ENCODE measurements at places on chromosomes 5 and 9.

DNA sequence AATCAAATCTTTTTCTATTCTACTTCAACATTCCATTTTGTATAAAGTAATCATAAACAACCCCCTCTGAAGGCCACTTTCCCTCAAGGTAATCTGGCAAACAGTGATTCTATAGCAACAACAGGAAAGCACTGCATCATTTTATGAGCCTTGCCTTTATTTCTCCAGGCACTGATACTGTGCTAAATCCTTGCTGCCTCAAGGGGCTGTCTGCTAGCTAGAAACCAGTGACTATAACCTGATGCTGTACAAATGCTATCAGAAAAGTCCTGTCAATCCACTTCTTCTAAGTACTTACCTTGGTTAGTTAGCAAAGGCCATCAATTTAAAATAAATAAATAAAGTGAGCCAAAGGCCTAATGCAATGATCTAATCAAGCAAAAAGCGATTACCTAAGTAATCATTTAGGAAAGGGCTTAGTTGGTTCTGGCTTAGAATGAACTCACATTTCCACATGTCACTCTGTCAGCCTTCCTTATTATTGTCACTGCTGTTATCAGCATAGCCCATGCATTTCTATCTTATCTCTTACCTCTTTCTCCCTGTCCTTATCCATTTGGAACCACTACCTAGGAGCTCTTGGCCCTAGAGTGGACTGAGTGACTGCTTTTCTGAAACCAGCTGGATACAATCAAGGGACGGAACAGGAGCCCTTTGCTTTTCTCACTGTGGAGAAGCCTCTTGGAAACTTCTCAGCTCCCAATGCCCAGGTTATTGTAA, 246.1 kb upstream of the MEF2C start:
- no peak for DNase-seq

DNA sequence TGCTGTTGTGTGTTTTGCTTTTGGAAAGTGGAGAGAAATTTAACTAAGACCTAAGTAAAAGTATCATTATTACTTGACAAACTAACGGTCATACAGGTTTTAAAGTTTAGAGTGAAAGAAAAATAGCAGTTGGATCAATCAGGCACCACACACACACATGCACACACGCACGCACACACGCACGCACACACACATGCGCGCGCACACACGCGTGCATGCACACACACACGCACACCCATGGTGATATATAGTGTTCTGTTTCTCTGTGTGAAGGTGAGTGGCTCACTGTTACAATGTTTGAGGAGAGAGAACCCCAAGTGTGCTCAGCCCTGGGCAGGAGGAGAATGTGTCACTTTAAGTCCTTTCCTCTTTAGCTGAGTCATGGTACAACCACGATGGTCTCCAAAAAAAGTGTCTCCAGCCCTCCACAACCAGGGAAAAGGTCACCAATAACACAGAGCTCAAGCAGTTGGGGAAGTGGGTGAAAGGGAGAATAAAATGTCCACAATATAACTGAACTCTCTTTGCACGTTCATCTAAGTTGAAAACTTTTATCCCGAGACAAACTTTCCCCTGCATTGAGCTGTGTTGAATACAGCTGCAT, 3.2 kb downstream of the ZNF366 start:
- DNase-seq, result no peak

GRCh38 chr5:1666221-1666620, 133.4 kb downstream of the MRPL36 start:
- no peak for DNase-seq

DNA sequence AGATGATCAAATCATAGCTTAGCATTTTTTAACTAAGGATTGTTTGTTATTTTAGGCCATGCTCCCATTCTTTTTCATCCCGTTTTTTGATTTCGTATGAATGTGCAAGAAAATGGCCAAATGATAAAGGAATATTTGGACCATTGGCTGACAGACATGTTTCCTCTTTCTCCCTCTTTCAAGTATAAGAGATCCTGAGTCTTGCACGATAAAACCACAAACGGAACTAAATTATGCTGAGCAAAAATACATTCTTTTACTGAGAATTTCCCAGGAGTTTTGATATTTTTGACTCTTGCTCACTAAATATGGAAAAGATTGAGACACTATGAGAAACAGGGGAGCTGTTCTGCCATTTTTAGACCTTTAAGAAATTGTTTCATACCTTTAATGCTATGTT, 90.4 kb upstream of the KLF9 start:
- DNase-seq, result no peak

DNA sequence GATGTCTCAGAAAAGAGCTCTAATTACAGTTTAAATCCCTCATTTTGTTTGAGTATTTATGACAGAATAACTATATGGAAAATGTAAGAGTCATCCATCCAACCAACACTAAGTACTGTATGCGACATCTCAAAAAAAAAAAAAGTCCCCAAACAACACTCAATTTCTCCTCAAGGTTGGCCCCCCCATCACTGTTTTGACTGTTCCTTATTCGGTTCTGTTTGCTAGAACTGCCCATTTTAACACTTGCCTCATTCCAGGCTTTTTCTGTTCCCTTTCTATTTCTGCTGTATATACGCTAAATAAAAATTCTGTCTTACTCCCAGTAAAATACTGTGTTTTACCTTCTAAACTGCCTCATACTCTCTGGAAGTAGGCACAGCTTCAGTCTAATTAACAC, 25.2 kb downstream of the GLDC start:
- no peak for DNase-seq

DNA sequence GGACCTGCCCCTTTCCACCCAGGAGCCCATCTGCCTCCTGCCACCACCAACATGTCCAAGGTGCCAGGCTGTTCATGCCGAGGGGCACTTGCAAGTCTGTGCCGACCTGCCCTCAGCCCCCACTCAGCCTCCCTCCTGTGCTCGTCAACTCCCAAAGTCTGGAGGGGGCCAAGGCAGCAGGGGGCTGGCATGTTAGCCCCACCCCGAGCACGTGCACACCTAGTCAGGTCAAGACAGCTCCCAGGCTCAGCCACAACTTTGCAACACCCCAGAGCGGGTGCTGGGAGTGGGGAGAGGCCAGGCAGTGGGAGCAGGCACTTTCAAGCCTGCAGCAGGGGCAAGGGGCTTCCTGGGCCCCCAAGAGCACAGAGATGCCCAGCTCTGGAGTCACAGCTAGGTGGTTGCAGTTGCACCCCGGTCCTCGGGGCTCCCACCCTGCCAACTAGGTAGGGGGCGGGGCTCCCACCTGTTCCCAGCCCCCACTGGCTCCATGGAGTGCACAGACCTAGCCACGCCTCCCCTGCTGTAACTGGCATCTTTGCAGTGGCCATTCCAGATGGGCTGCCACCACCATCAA, 272.5 kb downstream of the CETN3 start:
- DNase-seq, result no peak

- DNase-seq, result no peak
These were observed 181.8 kb downstream of the CRB2 start for GRCh38 chr9:123537809-123538208.

DNA sequence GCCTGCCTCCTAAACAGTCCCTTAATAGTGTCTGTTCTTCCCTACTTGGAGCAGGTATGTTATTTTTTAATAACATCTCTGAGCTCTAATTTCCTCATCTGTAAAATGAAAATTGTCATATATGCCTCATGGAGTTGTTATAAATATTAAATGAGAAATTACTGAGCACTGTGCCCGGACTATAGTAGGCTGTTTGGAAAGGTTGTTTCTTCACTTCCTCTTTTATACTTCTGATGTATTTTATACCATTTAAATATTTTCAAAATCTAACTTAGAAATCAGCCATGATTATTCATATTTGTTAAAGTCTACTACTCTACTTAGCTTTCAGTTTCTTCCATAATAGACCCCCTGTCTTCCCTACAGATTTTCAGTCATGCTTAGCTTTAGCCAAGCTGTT, 30.5 kb upstream of the HAPLN1 start:
- DNase-seq, result no peak

DNA sequence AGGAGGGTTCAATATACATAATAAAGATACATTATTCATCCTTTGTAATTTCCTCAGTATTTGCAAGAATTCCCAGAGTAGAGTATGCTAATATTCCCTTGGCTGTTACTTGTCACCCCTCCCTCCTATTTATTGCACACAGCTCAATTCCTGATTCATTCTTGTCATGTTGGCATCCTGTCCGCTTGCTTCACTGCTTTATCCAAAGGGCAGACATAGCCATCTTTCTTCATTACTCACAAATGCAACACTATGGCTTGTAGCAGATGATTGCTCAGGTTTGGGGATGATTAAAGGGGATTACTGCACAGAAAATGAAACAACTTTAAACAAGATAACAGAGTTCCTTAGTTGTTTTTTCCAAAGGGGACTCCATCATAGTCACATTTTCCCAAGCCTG, 1.2 kb upstream of the IL33 start:
- DNase-seq, result no peak

DNA sequence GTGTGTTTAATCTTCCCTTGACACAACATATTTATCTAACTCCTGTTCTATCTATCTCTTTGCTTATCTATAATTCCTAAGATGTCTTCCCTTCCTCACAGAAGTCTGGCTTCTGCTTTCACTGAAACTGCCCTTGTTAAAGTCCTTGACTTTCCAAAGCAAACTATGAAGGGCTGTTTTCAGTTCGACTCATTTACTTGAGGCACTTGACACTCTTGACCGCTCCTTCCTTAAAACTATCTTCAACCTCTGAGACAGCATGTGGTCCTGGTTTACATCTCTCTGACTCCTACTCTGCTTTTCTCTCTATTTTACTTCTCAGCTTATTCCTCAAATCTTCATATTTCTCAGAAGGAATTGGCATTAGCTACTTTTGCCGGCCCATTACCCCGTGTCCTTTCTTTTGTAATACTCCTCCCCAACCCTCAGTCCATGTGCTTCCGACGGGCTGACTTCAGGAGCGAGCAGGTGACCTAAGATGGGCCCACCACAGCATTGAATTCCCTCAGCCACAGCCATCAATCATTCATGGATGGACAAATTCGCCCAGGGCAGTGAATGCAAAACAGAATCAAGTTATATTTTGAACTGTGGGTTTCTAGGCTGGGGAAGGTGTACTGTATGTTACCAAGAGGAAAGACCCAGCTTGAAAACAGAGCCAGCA, 1089.2 kb downstream of the PTPRD start:
- DNase-seq, result no peak

- DNase-seq, result no peak
These were observed 14.5 kb upstream of the KCNMB1 start for GRCh38 chr5:170403675-170404074.

DNA sequence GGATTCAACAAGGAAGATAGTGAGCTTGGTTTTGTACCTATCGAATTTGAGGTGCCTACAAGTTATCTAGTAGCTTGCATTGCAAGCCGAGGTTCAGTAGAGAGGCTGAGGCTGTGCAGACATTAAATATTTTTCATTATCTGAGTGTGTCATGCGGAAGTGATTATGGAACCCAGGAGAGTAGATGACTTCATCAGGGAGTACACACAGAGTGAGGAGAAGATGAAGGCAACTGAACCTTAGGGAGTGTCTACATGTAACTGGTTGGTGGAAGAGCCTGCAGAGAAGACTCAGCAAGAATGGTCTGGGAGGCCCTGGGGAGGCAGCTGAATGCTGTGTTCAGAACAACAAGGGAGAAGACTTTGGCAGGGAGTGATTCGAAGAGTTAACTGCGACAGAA, 393.9 kb downstream of the ARHGEF28 start:
- no peak for DNase-seq

DNA sequence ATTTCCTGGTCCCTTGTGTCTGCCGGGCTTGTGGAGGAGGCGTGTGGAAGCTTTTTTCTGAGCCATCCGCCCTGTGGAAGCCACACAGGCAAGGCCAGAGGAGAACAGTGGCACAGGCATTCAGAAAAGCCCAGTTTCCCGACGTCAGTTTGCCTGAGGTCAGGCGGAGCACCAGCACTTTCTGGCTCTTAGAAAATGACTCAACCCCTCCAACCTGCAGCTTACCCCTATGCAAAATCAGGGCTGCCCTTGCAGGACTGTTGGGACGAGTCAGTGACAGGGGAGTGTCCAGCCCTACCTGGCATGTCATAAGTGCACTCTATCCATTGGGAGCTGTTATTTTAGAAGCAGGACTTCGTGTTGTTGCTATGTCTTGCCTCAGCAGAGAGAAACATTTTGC, 216.0 kb downstream of the NR3C1 start:
- no peak for DNase-seq

GRCh38 chr5:107570805-107571531, 99.8 kb downstream of the EFNA5 start:
- DNase-seq, result peak; percentile 15

GRCh38 chr9:6931913-6932312, 174.1 kb downstream of the KDM4C start:
- no peak for DNase-seq

GRCh38 chr9:16553869-16554540, 316.5 kb downstream of the BNC2 start:
- no peak for DNase-seq

DNA sequence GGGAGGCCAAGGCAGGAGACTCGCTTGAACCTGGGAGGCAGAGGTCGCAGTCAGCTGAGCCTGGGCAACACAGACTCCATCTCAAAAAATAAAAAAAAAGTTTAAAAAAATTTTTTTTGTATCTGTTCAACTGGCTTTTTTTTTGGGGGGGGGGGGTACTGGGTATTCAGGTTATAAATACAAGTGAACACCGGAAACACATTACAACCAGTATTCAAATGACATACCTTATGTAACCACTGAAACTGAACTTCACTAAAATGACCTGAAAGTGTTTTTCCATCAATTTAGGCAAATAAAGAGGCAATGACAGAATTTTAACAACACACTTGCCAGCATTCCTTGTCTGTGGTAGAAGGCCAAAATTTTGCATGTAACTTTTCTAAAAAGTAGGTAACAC, 33.5 kb downstream of the STRBP start:
- no peak for DNase-seq

GRCh38 chr9:3520564-3520963, 5.2 kb downstream of the RFX3 start:
- no peak for DNase-seq

DNA sequence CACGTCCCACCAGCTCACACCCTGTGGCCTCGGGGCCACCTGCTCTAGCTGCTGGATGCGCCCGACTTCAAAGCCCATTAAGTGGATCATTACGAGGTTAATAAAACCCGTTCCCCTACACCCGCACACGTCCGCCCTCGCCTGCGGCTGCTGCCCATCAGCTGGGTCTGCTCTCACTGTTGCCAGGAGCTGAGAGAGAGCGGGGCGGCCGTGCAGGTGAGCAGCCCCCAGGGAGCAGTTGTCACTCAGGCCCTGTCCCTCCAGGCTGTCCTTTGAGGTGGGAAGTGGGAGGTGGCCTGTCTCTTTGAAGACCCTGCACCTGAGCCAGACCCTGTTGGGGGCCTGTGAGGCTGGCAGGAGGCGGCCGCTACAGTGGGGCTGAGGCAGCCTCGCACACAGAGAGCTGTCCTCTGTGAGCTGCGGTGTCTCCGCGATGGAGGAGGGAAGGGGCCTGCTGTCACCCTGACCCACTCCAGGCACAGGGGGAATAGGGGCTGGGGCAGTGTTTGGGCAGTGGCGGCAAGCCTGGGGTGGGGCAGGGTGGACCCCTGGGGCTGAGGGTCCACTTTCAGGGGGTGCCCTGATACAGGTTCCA, 12.8 kb upstream of the UNC5A start:
- DNase-seq, result no peak

DNA sequence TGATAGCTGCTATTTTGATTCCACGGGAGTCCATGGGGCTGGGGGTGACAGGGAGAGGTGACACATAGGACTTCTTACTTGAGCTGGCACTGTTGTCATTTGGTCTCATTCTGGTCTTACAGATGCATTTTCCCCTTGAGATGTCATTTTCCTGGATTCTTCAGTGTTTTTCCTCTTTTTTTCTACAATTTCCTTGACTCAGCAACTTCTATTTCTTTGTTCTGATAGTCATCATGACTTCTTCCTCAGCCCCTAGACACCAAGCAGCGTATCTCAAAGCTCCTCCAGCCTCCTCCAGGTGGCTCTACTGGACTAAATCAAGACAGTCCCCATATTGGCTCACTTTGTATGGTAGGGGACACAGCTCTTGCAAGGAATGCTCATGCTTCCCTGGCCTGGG, 16.5 kb downstream of the LVRN start:
- DNase-seq, result no peak

Measured in CD4-positive, alpha-beta T cell treated with Interleukin-1 beta for 1 hour (primary cell).